ENCODE measurements at places on chromosomes 3 and 15. TPM values are rescaled to one million over a fixed set of nuclear protein-coding genes. Genes with fewer than 3 reads are reported as not detected.

CKMT1B gene
- not detected for total RNA-seq

SMAD6 gene
- 0.73 TPM for total RNA-seq

DNA sequence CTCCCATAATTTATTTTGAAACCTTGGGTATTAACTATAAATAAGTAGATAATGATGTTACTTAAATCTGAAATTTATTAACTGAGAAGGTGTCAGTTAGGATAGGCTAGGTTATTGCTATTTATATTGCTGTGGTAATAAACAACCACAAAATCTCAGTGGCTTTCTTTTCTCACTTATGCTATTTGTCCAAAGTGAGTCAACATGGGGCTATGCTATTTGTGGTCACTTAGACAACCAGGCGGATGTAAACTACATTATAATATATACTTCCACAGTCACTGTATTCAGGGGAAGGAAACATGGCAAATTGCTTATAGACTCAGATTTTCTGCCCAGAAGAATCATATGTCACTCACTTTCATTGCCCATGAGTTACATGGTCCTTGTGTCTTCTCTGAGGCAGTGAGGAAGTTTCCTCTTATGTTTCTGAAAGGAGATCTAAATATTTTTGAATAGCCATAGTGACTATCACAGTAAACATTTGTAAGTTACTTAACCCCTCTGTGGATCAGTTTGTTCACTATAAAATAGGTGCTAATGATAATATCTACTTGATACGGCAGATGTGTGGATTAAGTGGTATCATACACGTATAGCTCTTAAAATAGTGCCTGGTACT, 19.8 kb downstream of the HMG20A start:
- no peak for DNase-seq

DNA sequence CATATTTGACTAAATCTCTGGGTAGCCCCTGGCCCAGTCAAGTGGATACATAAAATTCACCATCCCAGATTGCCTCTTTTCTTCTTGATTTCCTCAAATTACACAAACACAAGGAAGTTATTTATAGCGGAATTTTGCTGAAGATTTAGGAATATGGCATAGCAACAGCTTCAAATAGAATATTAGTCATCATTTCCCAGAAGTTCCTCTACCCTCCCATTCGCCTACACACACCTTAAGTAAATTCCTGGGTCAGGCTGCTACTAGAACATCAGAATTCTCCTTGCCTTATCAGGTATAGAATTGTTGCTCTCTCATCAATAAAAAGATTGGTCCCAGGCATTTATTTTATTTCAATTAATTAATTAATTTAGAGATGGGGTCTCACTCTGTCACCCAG, 31.6 kb downstream of the MESD start:
- DNase-seq: no peak

GRM2 gene
- total RNA-seq: 5.4 TPM

DNA sequence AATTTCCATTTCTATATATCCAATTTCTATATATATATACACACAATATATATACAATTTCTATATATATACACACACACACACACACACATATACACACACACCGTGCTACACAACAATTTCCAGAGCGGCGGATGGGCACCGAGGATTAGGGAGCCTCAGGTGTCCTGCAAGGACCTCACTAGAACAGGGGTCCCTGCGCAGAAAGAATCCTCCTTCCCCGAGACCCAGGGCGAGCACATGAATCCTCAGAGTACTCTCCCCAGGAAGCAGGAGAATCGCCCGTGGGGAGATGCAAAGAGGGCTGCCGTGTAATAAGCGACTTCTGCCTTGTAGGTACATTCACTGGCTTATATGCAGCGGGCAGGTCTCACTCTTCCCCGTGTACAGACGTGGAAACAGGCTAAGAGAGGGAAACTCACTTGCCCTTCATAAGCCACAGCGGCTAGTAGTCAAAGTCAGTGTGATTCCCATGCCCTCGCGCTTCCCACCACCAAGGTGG, 467 bp downstream of the PIF1 start:
- no peak for DNase-seq

Measured in CD8-positive, alpha-beta T cell (primary cell).